ENCODE measurements at places on chromosomes 1 and 21.

DNA sequence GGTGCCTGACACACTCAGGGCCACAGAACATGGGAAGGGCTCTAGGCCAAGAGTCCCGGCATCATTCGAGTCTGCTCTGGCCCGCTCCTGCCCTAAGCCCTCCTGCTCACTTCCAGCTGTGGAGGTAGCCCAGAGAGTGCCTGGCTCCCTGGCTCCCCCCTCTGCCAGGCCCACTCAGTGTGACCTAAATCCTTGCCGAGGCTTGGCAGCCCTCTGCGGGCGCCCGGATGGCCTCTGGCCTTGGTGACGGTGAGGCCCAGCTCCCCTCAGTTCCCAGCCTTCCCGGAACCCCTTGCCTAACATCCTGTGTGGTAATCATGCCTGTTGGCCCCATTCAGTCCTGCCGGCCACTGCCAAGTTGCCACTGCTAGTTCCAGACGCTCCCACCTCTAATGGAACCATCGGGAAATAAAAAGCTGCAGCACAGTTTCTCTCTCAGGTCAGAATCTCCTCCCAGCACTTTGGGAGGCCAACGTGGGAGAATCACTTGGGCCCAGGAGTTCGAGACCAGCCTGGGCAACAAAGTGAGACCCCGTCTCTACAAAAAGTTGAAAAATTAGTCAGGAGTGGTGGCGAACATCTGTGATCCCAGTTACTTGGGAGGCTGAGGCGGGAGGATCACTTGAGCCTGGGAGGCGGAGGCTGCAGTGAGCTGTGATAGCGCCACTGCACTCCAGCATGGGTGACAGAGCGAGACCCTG lies 1.2 kb upstream of the H6PD start:
- DNase-seq: no peak

- DNase-seq: no peak
Observed at GRCh38 chr1:234921266-234922062, 207.2 kb downstream of the TOMM20 start.

- DNase-seq: no peak
Observed at GRCh38 chr1:197768014-197768805, 7.1 kb downstream of the DENND1B start.

GRCh38 chr1:177873238-177873637 lies 96.6 kb downstream of the SEC16B start:
- DNase-seq: no peak

- DNase-seq: no peak
Observed at GRCh38 chr21:41138711-41139110, 29.2 kb upstream of the BACE2 start.

DNA sequence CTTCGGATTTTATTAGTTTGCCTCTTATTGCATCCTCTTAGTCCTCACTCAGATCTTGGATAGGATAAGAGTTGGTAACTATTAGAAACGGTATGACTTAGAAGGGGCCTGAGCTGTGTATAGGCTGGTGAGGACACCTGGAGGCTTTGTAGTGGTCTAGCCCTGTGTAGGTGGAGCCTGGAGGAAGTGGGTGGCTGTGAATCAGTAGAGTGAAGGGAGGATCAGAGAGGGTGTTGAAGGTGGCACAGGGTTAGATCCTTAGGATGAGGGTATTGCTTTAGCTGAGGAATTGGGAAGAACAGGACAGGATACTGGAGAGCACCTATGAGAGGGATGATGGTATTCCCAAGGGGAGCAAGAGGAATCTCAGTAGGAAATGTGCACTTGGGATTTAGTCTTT lies 5.7 kb downstream of the VANGL1 start:
- DNase-seq: no peak

DNA sequence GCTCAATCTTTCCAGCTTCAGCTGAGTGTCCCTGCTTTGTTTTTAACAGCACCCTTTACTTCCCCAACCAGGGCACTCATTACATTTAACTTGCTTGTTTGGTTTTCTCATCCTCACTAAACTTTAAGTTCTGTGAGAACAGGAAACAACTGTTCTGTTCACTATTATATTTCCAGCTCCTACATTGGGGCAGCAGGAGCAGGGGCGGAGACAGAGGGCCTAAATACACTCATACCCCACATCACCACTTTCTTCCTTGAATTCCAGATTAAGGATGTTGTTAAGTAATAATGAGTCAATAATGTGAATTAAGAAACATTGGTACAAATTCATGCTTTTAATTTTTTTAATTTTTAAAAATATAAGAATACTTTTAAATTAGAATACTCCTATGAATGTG lies 6.0 kb downstream of the DRAM2 start:
- DNase-seq: no peak

DNA sequence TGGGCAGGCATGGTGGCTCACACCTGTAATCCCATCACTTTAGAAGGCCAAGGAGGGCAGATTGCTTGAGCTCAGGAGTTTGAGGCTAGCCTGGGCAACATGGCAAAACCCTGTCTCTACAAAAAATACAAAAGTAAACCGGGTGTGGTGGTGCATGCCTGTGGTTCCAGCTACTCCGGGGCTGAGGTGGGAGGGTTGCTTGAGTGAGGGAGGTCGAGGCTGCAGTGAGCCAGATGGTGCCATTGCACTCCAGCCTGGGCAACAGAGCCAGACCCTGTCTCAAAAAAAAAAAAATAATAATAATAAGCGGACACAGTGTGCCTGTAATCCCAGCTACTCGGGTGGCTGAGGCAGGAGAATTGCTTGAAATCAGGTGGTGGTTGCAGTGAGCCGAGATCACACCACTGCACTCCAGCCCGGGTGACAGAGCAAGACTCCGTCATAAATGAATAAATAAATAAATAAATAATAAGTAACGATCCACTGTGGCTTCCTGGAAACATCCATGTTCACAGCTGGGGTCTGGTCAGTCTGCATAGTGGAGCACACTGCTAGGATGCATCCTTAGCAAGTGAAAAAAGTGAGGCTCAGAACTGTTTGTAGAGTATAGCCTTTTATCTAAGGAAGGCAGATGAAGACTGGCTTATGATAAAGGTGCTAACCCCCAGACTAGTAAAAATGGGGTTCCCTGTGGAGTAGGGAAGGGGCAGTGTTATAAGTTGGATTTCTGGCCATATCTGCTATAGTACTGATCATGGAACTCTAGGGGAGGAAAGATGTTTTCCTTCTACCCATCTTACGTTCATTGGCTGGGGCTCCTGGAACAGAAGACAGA lies 15.7 kb downstream of the PKNOX1 start:
- DNase-seq: no peak

DNA sequence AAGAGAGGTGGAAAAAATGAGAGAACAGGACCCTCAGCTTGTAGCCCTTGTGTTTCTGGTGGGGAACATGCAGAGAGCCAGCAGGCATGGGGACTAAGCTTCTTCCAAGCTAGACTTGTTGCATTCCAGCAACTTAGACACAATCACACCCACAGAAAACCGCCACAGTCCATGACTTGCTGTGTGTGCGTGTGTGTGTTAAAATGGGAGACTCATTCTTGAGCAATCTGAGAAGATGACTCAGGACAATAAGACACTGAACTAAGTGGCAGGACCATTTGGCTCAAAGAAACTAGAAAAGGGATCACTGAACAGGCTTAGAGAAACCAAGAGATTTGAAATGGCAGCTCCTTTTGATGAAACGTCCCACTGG lies 78.0 kb downstream of the HLX start:
- no peak for DNase-seq

- no peak for DNase-seq
Observed at GRCh38 chr1:110309139-110309538, 30.0 kb upstream of the RBM15 start.

DNA sequence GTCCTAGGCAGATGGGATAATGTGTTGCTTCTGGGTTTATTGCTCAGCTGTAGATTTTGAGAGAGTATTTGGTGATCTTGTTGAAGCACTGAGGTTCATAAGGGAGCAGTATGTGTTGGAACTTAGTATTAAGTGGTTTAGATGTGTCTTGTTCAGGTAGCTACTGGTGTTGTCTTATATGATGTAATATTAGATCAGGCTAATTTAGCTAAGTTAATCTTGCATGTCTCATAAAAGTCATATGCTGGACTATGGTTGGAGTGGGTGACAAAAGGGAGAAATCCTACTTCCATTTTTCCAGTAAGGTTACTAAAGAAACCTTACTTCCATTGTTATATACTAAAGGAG lies 196.4 kb downstream of the CLEC20A start:
- no peak for DNase-seq

- DNase-seq: no peak
Observed at GRCh38 chr1:32891241-32891570, 4.9 kb downstream of the HPCA start.

DNA sequence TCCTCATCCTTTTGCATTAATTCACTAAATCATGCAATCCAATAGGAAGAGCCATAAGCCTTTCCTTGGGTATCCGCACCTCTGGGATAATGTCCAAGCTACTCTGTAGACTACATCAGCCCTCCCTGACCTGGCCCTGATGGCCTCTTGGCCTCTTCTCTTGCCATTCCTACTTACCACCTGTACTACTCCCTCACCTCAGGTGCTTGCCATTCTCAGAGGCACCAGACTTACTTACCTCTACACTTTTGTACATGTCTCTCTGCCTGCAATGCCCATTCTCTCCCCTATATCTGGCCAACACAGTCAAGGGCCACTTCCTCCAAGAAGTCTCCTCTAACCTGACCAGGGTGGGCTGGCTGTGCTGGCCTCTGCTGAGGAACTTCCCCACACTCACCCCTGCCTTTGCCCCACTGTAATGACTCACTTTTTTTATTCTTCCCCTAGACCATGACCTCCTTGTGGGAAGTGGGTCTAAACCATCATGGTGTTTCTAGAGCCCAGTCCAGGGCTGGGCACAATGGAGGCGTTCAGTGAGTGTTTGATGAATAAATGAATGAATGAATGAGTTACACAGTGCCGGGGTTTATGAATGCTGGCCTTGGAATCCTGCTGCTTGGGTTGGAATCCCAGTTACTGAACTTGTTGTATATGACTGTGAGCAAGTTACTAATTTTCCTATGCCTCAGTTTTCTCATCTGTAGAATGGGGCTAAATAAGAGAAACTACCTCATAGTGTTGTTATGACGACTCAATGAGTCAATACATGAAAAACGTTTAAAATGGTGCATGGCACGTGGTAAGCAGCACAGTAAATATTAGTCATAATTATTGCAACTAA lies 179.8 kb downstream of the FOXD2 start:
- DNase-seq: no peak

- DNase-seq: no peak
Observed at GRCh38 chr1:57423135-57423655, 665 bp downstream of the DAB1 start.

DNA sequence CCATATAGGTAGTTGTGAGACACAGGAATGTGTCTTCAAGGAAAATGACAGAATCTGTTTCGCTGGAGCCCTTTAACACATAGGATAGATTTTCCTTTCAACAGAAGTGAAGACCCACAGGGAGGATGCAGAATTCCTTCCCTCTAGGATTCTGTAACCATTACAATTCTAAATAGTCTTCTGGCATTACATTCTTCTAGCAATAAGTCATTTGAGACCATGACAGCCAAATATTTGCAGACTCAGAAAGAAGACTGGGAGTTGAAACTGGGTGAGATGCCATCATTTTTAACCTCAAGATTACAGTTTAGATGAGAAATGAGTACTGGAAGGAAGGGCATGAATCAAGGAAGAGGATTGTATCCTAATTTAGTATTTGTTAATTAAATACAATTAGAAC lies 61.6 kb downstream of the ZBTB18 start:
- no peak for DNase-seq

- DNase-seq: no peak
Observed at GRCh38 chr1:35577071-35577998, 4.2 kb downstream of the TFAP2E start.

Data from D721Med (cell line).